Posterior cingulate gyrus (tissue), 11 donors: ENCODE measurements at places on chromosomes 13 and 19.

- DNase-seq, result peak; percentile 19
Observed at GRCh38 chr13:113345486-113345885, 18.4 kb downstream of the GRTP1 start.

DNA sequence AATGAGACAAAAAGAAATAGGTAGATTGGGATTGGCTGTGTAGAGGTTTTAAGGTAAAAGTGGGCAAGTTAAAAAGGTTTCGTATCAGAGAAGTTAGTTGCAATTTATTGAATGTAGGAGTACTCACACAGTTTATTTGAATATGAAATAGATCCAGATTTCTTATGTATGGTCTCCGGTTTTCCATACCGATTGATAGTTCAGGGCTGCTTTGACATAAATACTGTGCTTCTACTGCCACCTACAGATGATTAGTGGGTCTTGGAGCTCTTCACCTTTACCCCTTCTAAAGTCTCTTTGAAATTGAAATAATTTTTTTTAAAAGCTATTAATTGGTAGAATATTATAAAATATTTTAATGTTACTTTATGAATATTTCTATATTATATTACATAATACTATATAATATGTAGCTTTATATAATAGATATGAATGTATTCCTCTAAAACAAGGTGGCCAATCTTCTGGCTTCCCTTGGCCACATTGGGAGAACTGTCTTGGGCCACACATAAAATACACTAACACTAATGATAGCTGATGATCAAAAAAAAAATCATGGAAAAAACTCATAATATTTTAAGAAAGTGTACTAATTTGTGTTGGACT lies 7.7 kb upstream of the GPR18 start:
- DNase-seq, result no peak

- no peak for DNase-seq
Observed at GRCh38 chr13:51740698-51741097, 63.3 kb downstream of the DHRS12 start.

DNA sequence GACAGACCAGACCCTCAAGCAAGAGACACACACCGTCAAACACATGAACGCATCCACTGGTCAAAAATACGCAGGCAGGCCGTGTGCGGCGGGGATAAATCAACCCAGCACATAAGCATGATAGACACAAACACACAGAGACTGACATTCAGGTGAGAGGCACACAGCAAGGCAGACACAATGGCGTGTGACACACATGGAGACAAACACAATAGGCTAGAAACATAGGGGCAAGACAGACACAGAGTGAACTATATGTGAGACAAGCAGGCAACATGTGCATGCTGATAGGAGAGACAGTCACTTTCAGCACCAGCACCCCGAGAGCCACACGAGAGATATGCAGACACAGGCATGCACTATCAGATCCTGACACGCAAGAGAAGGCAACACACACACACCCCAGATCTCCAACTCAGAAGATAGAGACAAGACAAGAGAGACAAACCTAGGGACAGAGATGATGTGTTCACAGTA lies 6.9 kb upstream of the JUNB start:
- no peak for DNase-seq

- peak; percentile 87 for DNase-seq
Observed at GRCh38 chr19:16825312-16826052, 3.7 kb upstream of the SIN3B start.

DNA sequence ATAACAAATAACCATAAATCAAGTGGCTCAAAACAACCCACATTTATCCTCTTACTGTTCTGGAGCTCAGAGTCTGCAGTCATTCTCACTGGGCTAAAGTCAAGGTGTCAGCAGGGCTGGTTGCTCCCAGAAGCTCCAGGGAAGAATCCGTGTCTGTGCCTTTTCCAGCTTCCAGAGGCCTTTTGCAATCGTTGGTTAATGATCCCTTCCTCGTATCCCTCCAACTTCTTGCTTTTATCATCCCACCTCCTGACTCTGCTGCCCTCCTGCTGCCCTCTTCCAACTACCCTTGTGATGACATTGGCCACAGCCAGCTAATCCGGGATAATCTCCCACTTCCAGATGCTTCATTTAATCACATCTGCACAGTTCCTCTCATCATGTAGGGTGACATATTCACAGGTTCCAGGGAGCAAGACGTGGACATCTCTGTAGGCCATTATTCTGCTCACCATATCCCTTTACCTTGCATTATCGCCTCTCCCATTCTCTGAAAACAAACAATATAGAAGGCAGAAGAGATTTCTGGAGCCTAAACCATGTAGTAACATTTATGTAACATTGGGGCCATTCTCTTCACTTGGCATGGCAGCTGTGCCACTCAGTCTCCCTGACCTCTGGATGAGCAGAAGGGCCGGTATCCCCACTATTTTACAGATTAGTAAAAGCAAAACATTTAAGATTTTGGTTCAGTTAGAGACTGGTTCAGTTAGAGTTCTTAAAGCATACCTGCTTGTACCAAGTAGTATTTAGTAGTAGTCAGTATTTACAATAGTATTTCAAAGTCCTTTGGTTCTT lies 53.5 kb downstream of the RFC3 start:
- DNase-seq, result no peak

DNA sequence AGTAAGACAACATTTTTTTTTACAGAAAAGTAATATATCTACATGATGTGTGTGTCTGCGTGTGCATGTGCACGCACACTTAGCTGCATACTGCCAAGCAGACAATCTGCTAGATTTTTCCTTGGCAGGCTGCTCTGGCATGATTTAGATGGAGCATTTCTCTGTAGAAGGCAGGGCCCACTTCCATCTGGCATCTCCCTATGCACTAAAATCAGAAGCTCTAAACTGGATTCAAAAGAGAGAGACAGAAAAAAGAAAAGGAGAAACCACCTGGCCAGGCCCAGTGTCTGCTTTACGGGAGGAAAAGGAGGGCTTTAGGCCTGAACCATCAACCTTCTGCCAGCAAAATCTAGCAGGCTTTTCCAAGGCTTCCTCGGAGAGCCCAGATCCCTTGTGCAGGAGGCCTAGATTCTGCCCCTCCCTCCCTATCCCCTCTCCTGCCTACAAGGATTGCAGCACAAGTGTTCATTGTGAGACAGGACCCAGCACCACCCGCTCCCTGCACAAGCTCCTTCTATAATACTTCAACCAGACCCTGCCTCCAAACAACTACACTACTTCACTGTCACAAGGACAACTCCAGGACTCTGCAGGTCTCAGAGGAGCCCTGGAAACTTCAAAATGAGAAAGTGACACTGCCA lies 99.3 kb downstream of the DOCK9 start:
- DNase-seq, result no peak

- no peak for DNase-seq
Observed at GRCh38 chr13:80173224-80173623, 167.7 kb downstream of the SPRY2 start.

- no peak for DNase-seq
Observed at GRCh38 chr19:42255766-42256745, 1.1 kb upstream of the ERF start.

GRCh38 chr13:111482806-111483620 lies 162.6 kb downstream of the TEX29 start:
- DNase-seq, result no peak

DNA sequence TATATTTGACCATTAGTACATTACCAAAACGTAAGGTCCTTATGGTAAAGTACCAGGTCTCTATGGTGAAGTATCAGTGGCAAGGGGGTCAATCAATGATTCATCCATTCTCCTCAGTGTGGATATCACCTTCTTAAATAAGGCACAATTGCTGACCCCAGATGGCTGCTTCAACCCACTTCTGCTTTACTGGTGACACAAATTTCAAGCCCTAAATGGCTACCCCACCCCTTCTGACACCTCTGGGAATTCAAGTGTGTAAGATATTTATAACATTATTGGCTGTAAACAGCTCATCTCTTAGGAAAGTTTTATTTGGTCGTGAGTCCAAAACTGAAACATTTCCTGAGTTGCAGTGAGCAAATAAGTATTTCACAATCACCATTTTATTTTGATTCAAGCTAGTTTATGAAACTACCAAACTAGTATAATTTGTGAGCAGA lies 7.9 kb upstream of the WBP4 start:
- no peak for DNase-seq

GRCh38 chr19:12880551-12881171 lies 588 bp downstream of the DNASE2 start:
- DNase-seq, result no peak

DNA sequence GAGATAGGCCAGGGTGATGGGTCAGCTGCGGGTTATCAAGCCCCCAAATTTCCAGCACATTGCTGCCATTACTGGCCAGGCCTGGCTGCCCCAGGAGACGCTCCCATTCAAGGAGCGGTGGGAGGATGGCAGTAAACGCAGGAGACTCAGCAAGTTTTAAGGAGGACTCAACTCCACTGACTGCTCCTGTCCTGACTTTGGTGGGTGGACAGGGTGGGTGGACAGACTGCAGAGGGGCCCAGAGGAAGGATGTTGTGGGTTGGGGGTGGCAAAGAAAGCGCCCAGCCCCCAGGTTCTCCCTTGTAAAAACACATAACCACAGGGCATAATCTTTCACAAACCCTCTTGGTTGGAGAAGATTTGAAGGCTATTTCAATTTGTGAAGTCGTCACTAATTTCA lies 4.4 kb downstream of the GJB6 start:
- no peak for DNase-seq

DNA sequence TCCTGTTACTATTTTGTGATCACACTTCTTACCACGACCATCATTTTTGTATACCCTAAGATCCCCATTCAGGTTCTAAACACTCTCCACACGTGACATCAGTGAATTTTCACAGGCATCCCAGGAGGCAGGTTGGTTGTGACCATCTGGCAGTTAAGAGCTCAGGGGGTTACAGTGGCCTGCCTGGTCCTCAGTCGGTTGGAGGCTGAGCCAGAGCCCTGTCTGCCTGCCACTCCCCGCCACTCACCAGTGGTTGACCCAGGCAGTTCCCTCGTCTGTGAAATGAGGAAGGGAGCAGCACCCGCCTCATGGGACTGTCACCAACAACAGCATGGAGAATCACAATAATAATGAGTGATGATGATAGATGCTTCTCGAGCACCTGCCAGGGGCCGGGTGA lies 36.4 kb upstream of the EHD2 start:
- DNase-seq, result no peak

GRCh38 chr13:90375851-90376250 lies 971.6 kb upstream of the MIR17HG start:
- no peak for DNase-seq

- no peak for DNase-seq
Observed at GRCh38 chr13:55550624-55551023, 1590.1 kb upstream of the PRR20A start.

- no peak for DNase-seq
Observed at GRCh38 chr19:12779162-12779993, 4.0 kb upstream of the HOOK2 start.

- no peak for DNase-seq
Observed at GRCh38 chr19:6723738-6724137, 3.3 kb upstream of the C3 start.

GRCh38 chr13:74288361-74288911 lies 154.2 kb upstream of the KLF12 start:
- DNase-seq, result peak; percentile 23
